ENCODE measurements at places on chromosomes 4 and X.
A peak's percentile ranks its signal among the peaks of the same experiment; 100 is the strongest.

DNA sequence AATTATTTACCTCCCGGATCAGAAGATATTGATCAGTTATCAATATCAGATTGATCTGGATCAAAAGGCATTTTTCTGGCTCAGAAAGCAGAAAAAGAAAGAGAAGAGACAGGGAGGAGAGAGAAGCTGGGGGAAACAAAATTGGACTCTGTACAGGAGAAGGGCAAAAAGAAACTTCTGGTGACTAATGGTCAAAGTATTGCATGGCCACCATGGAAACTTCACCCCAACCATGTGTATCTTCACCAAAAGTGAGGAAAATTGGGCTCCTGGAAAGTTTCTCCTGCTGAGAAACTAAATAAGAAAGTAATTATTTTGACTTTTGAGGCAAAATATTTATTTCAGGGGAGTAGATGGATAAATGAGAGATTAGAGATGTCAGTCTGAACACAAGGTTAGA lies 33.9 kb downstream of the RNF150 start:
- DNase-seq = no peak

- no peak for DNase-seq
Measured at GRCh38 chr4:112954286-112954685, 95.2 kb upstream of the ANK2 start.

GRCh38 chr4:38163216-38164006 lies 203.2 kb downstream of the PTTG2 start:
- DNase-seq = no peak

- no peak for DNase-seq
Measured at GRCh38 chrX:10988653-10989052, 122.5 kb upstream of the HCCS start.

DNA sequence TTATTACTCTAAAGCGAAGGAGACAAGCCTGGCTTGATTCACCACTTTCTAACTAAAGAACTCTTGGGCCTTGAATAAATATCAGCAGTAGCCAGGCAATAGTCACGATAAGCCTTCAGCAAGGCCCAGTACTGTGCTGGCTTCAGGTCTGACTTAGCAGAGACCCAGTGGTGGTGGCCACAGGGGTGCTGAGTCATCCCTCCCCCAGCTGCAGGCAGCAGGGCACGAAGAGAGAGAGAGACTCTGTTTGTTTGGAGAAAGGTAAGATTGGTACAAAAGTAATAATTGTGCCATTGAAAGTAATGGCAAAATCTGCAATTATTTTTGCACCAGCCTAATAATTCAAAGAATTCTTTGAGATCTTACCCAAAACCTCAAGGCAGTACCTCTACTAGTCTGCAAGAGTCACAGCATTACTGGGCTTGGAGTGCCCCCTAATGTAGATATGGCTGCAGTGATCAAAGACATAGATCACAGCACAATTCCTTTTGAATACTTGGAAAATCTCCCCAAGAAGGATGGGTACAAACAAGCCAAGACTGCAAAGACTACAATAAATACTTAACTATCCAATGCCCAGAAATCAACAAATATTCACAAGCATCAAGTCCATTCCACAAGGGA lies 159.5 kb upstream of the USP38 start:
- DNase-seq = peak; percentile 62

DNA sequence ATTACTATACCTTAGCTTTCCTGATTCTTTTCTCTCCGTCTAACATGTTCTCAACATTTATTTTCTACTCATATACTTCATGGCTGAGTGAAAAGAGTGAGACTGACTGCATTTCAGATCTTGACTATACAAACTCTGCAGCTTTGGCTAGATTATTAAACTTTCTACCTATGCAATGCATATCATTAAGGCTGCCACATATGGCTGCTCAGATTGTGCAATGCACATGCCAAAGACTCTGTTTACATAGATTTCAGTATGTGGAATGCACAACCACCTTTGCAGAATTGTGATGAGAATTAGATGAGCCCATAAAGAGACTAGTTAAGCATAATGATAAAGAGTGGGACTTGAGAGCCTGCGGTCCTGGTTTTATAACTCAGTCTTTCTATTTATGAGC lies 196.5 kb downstream of the BMPR1B start:
- no peak for DNase-seq

DNA sequence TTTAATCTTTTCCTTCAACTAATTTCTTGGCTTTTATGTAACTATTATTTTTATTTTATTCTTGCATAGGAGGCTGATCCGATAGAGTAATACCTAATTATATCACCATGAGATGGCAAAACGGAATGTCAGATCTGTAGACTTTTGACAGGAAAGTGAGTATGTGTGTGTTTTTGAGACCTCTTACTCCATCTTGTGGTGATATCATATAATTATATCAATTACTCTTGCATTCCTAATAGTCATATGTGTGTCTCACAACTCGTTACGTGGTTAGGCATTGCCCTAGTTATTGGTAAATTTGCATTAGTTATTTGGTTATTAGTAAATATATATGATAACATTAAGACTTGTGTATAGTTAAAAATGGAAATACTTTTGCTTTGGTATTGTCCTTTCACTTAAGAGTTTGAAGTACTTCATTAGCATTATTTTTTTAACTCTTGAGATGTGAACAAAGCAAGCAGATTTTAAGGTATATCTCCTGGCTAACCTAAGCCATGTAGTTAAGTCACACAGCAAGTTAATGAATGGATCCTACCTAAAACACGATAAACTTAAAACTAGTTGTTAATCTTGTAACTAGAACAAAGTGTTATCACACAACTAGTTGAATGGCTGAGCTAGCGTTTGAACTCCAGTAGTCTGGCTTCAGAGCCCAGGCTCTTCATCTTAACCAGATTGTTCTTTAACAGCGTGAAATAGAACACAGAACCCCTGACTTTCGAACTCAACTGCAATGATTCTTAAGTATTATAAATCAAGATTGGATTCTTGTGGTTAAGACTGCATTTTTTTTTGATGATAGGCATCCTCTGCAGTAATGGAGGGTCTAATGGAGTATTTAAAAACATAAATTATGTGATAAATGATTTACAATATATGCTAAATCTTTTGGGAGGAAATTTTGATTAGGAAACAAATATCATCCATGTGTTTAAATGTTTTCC lies 67.1 kb downstream of the PGRMC2 start:
- DNase-seq = peak; percentile 36

GRCh38 chr4:47882228-47882627 lies 32.2 kb downstream of the NFXL1 start:
- DNase-seq = no peak

DNA sequence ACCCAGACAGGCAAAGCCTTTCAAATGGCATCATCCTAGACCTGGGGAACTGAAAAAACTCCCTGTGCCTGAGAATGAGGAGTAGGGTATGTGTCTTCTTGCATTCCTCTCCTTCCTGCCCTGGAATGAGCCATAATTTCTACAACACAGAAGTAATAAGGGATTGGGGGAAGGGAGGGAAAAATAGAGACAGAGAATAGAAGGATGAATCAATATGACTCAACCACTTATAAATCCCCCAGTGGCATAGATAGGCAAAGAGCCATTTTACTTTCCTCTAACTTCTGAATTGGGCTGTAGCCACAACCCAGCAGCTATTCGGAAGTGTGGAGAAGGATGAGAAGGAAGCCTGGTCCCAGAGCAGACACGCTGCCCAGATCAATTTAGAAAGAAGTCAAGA lies 99.9 kb downstream of the NHS start:
- no peak for DNase-seq

DNA sequence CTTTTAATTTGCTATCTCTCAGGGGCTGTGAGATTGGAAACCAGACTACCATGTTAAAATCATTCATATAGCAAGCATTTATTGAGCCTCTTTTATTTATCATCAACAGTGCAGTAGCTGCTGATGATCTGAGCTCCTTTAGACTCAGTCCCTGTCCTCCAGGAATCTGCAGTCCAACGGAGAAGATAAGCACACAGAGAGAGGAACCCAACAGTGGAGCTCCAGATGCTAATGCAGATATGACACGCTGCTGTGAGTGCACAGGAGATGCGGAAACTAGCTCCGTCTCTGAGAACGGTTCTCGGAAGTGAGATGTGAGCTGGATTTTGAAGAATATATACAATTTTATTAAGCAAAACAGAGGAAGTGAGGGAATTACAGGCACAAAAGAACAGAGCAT lies 35.4 kb downstream of the DCHS2 start:
- no peak for DNase-seq

DNA sequence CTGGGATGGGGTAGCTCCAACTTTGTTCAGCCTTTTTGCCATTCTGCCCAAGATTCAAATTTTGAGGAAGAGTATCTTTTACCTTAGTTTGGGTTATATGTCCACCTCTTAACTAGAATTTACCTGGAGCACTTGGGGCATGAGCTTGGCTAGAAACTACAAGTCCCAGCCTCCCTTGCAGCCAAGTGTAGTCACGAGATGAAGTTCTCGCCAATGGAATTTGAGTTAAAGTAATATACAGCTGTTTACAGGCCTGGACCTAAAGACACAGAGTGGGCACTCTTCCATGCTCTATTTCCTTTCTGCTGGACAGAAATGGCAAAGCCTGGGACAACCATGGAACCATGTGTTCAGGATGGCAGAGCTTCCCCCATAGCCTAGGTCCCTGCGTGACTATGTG lies 233.6 kb upstream of the GATB start:
- DNase-seq = no peak

DNA sequence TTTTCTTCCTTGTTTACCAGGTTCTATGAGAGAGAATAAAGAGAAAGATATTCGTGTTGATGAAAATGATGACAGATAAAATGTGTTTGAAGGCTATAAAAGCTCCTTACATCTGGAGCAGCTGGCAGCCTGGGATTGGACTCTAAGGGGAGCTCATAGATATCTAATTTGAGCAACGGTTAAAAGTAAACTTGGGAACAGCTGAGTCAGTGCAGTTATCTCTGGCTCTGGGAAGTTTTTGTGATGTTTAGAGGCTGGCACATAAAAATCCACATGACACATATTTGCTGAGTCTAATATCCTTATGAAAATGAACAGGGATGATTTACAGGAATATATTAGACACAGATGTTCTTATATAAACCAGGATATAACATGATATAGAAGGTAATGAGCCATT lies 331.8 kb upstream of the TENM3 start:
- DNase-seq = no peak

- DNase-seq = no peak
Measured at GRCh38 chrX:10259716-10260115, 102.9 kb downstream of the CLCN4 start.

- DNase-seq = peak; percentile 63
Measured at GRCh38 chr4:40976343-40976742, 226.6 kb downstream of the NSUN7 start.

DNA sequence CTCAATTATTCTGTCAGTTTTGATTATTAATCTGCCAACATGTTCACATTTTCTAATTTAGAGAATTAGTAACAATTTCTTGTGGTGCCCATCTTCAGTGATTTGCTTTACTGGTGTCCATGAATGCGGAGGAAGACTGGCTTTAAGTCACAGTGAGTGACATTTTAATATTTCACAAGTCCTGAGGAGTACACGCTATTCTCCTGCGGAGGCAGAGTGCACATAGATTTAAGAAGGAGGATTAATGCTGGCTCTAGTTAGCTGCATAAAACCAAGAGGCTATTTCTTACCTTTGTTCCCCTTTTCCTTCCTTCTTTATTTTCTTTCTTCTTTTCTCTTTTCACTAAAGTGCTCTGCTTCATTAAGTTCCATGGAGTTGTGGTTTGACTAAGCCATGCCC lies 495.2 kb upstream of the IGFBP7 start:
- no peak for DNase-seq

- DNase-seq = no peak
Measured at GRCh38 chrX:145623453-145623852, 194.2 kb upstream of the SLITRK2 start.

- DNase-seq = peak; percentile 10
Measured at GRCh38 chr4:173958445-173958844, 325.0 kb downstream of the FBXO8 start.

DNA sequence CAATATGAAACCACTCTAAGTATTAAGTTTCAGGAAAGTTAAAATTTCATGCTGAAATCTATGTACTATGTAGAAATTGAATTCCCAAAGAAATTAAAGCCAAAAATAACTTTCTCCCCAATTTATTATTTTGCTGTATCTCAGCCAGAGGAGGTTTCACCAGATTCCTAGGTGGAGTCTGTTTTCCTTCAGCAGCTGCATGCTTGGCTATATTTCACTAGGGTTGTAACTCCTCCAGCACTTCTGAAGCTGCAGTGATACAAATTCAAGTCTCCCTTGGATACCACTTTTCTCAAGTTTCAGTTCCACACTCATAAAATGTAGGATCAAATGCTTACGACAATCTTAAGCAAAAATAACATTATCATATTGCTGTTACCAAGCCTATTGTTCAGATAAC lies 41.2 kb upstream of the ZC4H2 start:
- DNase-seq = no peak

GRCh38 chrX:136219893-136220292 lies 31.3 kb downstream of the MAP7D3 start:
- no peak for DNase-seq

DNA sequence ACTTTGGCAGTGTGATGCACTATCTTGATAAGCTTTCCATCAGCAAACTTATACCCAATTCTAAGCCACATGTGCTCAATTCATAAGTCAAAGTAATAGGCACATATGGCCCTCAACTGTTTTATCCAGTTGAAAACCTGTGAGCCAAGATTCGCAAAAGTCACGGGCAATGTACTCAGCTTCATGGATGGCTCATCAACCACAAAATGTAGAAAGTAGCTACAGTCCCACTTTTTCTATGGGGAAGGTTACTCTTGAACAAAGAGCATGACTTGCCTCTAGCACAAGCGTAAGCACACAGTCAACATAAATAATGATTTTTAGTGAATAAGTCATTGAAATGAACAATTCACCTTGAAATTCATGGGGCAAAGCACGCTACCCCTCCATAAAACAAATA lies 25.1 kb upstream of the DDX53 start:
- no peak for DNase-seq

DNA sequence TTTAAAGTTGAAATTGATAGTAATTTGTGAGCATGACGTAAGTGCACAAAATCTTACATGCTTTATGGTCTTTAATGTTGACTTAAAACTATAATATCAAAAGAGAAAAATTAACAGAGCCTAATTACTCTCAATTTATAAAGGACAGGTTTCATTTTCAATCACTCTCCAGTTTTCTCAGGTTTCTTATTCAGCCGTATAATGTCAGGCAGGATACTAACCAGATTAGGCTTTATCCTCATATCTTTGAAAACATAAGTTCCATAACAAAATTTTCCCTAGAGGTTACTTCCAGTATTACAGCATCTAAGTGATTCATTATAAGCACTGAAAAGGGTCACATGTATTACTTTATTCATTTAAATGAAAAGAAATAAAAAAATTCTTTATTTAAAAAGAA lies 492.1 kb downstream of the PACRGL start:
- no peak for DNase-seq

- DNase-seq = no peak
Measured at GRCh38 chr4:93433840-93434239, 394.7 kb upstream of the ATOH1 start.

DNA sequence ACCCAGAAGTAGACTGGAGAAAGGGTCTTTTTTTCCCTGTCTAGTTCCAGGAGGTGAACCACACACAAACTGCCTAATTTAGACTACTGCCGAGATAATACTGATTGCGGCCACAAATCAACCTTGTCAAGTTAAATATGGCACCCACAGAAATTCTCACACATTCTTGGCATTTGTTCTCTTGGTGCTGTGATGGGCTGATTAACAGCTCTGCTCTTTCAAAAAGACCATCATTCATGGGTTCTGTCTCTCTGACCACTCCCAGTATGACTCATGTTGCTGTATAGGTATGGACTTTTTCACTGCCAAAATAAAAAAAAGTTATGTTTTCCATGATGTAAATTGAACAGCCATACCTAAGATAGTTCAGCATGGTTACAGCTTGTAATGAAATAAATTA lies 1003.5 kb upstream of the LCORL start:
- DNase-seq = no peak
